T-cell (primary cell): ENCODE measurements at places on chromosomes 16 and 17.

DNA sequence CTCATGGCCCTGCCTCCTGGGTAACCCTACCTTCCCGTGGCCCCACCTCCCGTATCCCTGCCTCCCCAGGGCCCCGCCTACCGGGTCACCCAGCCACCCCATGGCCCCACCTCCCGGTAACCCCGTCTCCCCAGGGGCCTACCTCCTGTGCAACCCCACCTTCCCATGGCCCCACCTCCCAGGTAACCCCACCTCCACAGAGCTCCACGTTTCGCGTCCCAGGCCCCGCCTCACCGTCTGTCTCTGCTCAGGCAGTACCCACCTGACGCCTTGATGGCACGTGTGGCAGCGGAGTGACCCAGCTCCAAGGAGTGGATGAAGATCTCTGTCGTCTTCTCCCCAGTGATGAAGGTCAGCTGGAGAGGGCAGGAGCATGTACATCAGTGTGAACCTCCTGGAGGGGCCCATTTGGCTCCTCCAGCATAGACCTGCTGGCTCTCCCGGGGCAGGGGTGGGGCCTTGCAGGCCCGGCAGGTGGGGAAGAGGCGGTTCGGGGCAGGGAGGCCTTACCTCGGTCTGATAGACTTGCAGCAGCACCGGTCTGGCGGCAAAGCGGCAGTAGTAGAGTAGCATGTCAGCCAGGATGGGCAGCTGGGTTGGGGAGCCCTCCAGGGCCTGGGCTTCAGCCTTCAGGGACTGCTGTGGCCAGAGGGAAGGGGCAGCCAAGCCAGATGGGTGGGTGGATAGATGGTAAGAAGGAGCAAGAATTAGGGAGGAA is 18.7 kb upstream of the PIK3R6 start:
- no peak for DNase-seq

DNA sequence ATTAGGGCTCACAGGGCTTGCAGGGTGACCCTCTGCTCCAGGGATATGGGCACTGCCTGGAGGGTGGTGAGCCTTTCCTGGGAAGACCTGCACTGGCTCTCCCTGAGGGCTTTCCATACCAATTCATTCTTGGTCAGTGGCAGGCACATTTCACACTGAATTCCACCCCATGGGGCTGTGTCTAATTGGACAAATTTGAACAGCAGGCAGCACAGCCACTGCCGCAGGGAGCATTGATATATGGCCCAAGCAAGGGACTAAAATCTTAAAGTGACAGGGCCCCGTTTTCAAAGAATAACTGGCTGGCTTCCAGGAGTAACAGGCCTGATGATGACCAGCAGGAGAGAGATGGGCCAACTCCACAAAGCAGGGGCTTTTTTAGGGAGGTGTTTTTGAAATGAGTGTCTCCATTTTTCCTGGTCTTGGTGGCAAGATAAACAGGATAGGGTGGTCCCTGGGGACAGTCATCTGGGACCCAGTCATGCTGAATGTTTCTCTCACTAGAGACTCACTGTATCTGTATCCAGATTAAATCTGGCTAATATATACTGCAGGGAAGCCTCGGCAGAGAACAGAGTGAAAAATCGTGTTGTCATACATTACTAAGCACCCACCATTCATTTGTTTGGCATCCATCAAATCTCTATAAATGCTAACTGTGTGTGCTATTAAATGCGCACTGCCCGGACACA is 74.1 kb upstream of the TBX2 start:
- DNase-seq = no peak

GRCh38 chr16:25126820-25127232 is 15.3 kb downstream of the LCMT1 start:
- DNase-seq = no peak

DNA sequence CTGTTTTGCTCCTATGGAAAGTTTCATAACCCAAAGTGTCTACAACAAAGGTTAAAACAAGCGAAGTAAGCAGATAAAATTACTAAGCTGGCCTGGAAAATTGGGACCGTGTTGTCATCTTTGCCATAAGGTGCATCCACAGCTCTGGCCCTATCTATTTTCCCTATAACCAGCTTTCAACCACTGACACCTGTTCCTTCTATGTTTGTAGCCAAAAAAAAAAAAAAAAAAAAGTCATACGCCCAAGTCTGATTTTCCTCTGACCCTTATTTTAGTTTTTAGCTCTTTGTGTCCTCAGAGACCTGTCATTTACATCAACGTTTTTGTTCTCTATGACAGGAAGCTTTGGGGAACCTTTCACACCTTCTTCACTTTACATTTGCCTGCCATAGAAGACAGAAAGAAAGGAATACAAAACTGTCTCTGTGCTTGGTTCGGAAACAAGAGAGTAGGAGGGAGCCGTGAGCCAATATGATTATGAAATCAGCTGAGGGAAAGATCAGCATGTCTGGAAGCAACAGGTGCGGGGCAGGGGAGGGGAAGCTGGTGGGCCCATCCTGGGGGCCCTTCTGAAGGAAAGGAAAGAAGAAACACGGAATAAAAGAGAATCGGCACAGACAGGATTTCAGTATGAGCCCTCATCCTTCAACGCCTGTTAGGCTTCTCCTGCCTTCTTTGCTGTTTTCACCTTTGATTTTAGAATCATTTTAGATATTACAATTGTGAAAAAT is 8.5 kb downstream of the HS3ST3A1 start:
- DNase-seq = no peak

DNA sequence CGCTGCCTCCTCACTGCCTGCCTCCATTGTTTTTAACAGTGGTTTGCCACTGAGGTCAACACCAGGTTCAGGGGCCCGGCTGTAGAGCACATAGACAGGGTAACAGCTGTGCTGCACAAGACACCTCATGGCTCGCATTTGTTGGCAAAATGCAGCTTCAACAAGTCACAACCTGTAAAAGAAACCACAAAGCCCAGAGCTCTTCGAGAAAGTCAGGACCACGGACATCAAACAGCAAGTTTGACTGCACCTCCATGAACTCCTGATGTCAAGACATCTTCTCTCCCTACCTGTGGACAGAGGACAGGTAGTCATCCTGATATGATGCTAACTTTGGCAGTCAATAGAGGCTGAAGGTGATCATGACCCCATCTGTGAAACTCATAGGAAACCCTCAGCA is 142.4 kb upstream of the SOX9 start:
- no peak for DNase-seq

DNA sequence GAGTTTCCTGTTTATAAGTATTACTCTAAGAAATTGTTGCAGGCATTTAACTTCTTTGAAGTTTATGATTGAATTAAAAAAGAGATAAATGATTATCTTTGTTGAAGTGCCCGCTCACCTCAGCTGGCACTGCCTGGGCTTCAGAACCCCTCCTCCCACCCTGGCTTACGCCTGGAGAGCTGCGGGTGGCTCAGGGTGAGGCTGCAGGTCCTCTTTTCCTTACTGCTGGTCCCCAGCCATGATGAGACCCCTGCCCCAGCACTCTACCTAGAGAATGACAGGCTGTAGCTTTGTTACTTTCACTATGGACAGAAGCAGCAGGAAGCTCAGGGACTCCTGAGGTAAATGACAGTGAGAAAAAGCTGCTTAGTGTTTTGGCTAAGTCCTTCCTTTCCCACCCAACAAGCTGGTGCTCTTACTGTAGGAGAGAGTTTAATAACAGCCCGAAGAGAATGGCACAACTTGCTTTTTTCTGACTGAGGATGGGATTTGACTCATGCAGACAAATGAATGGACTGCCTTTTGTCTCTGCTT is 62.1 kb downstream of the EPN2 start:
- DNase-seq = no peak

DNA sequence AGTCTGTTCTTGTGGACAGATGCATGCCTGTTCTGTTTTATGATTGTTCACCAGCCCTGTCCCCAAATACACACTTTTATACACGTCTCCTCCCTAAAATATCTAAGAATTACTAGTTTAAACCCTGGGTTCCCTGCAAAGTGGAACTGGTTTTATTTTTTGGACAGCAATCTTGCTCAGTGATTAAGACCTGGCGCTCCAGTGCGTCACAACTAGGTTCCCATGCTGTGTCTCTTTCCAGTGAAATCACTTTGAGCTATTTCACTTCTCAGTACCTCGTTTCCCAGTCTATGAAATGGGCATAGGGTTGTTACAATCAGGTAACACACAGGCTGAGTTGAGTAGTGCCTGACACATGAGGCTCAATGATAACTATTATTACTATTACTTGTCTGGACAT is 1.1 kb downstream of the CEP20 start:
- DNase-seq = no peak

GRCh38 chr16:66741169-66741900 is 10.1 kb downstream of the DYNC1LI2 start:
- no peak for DNase-seq

GRCh38 chr17:76866774-76867577 is 1.2 kb upstream of the MGAT5B start:
- DNase-seq = no peak

GRCh38 chr16:20916942-20917341 is 16.4 kb downstream of the LYRM1 start:
- DNase-seq = no peak

DNA sequence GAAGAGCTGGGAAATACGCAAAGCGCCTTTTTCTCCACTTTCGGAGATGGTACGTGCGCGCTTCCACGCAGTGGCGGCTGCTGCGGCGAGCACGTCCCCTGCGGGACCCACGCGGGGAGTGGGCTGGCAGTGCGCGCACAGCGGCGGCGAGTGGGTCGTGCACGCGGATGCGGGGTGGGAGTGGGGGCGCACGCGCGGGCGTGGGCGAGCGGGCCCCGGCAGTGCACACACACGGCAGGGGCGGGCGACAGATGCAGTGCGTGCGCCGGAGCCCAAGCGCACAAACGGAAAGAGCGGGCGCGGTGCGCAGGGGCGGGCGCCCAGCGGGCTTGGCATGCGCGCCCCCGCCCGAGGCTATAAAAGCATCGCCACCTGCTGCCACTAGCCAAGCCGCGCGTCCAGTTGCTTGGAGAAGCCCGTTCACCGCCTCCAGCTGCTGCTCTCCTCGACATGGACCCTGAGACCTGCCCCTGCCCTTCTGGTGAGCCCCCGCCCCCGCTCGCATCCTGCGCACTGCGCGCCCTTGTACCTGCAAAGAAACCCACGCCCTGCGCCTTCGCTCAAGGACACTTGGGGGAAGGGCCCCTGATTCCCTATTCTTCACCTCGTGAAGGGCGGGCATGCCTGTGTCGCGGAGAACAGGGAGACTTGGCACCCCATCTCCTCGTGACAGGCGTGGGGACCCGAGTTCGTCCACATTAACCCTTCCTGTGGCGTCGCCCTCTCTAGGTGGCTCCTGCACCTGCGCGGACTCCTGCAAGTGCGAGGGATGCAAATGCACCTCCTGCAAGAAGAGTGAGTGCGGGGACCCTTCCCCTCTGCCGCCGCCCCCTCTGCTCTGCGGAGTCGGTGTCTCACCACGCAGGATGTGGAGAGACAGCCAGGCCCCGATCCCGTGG is at the start of gene MT3:
TSS of gene MT3 (plus strand) at position 388 of the 899 bp plus-strand sequence. CDS start at position 451, 63 bp downstream.
- peak; percentile 5 for DNase-seq

- no peak for DNase-seq
Measured at GRCh38 chr16:74682556-74682955, 15.9 kb upstream of the RFWD3 start.

GRCh38 chr16:75695708-75696107 is 5.6 kb downstream of the DUXB start:
- DNase-seq = no peak
